Germinal center (tissue), 1 donor: ENCODE measurements at places on chromosomes 16 and 17.
A peak's percentile ranks its signal among the peaks of the same experiment; 100 is the strongest.

- no peak for DNase-seq
Measured at GRCh38 chr17:13346081-13346533, 255.6 kb downstream of the HS3ST3A1 start.

DNA sequence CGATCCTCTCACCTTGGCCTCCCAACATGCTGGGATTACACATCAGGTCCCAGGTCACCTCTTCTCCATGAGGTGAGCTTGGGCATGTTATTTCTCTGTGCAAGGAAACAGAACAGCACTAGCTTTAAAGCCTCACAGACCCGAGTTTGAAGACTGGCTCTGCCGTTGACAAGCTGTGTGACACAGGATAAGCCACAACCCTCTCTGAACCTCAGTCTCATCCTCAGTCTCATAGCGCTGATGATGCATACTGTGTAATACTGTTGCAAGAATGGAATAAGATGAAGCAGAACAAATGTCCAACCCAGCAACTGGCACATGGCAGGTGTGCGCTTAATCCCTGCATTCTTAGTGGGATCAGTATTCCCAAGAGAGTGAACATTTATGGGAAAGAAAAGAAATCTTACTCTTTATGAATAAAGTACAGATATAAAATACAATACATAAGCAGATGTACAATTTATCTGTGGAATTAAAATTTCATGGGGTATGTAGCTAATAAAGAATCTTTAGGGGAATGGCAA is 43.5 kb downstream of the ABAT start:
- no peak for DNase-seq

DNA sequence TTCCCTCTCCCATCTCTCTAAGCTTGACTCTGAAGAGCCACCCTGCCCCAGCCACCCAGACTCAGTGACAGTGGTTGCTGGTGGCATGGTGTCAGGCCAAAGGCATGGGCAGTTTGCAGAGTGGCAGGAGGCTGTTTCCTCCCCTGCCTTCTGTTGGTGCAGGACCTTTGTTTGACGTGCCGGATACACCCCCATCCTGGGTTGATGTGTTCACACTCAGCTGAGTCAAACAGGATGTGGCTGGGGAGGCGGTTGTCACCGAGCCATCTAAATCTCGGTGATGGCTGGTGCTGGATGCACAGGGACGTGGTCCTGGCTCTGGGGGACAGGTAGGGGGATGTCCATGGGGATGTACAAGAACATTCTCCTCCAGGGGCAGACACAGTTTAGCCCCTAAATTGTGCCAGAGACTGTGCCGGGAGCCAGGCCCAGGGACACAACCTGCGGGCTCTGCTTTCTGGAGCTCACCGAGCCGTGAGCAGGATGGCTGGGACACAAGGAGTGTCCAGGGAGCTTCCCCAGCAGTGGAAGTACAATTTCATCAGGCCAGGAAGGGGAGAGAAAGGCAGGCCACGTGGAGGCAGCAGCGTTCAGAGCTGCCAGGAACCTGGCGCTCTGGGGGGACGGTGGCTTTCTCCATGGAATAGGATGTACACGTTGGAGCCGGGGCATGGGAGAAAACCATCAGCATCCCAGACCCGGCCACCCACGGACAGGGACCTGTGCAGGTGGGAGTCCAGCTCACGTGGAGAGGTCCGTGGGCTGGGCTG is 264.2 kb downstream of the SEC14L1 start:
- DNase-seq: peak; percentile 77

DNA sequence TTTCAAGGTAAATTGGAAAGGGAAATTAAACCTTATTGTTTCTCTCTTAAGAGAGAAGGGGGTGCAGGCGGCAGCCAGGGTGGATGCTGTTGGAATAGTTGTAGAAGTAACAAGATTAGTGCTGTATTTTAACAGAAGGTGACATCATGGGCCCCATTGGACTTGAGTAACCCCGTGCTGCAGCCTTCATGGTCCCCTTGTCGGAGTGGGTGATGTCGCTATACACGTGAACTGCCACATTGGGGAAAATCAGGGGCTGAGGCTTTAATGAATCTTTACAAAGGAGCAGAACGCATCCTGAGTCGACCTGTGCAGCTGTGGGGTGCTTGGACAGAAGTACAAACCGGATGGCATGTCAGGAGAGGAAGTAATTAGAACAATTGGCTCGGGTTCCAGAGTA is 3.2 kb downstream of the SNX11 start:
- no peak for DNase-seq

DNA sequence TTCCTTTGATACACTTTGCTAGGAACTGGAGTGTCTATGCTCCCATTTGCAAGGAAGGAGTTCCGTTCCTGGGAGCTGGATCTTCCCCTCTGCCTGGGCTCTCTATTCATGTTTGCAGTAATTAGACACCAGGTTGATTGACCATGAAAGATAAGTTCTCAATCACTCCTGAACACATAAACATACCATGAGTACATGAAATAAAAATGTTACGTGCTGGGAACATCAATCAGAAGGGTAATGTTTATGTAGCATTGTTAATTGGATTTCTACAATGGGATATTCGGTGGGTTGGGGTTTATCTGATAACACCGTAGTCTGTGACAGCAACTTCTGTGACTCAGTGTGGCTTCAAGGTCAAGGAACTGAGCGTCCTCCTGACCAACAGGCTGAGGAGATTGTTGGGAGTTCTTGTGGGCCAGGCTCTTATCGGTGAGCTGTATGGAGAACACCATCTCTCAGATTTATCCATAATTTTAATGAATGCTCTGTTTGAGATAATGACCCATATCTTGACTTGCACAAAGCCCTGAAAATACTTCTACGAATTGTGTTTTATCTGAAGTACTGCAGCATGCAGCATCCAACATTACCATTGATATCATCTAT is 136.4 kb downstream of the NPIPB5 start:
- no peak for DNase-seq

- peak; percentile 74 for DNase-seq
Measured at GRCh38 chr16:81521141-81521626, 76.6 kb downstream of the CMIP start.

DNA sequence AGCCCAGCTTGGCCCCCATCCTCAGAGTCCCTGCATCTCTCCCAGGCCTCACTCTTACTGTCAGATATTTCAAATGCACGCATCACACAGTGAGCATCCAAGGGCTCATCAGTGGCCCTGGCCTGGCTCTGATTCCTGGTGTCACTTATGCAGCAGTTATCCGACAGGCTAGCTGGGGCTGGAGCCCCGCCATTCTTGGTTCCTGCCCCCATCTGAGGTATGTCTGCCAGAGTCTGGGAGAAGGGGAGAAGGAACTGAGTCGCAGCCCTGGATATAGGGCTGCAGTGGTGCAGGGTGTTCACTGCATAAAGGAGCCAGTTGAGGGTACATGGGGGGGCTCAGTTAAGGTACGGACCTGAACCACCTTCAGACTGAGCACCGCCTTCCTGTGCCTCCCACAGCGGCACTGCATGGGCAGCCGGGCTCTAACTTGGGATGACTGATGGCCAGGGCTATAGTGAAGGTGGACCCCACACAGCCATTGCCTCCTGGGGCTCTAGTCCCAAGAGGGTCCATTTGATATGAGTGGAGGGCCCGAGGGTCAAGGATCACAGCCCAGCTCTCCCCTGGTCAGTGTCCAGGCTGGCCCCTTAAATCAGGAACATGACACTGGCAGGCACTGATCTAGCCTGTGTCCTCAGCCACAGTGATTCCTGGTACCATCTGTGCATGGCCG is 1.8 kb upstream of the RASD1 start:
- DNase-seq: no peak

GRCh38 chr16:53745753-53746266 is 41.9 kb downstream of the FTO start:
- DNase-seq: no peak

DNA sequence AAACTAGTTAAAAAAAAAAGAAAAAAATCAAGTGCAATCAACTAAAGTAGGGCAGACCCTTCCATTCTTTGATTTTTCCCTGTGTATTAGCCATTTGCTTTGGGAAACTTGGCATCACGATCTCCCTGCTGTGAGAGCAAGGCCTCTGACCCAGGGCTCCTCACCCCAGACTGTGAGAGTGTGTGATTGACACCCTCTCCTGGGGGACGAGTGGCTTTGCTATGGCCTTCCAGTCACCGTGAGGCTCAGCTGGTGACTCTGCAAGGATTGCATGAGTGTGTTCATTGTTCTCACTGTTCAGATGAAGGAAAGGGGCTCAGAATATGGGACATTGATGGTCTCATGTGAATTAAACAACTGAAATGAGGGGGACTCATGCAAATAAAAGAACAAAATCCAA is 69.0 kb upstream of the BCAR1 start:
- no peak for DNase-seq

GRCh38 chr17:57697891-57698711 is 47.0 kb downstream of the CCDC182 start:
- no peak for DNase-seq

DNA sequence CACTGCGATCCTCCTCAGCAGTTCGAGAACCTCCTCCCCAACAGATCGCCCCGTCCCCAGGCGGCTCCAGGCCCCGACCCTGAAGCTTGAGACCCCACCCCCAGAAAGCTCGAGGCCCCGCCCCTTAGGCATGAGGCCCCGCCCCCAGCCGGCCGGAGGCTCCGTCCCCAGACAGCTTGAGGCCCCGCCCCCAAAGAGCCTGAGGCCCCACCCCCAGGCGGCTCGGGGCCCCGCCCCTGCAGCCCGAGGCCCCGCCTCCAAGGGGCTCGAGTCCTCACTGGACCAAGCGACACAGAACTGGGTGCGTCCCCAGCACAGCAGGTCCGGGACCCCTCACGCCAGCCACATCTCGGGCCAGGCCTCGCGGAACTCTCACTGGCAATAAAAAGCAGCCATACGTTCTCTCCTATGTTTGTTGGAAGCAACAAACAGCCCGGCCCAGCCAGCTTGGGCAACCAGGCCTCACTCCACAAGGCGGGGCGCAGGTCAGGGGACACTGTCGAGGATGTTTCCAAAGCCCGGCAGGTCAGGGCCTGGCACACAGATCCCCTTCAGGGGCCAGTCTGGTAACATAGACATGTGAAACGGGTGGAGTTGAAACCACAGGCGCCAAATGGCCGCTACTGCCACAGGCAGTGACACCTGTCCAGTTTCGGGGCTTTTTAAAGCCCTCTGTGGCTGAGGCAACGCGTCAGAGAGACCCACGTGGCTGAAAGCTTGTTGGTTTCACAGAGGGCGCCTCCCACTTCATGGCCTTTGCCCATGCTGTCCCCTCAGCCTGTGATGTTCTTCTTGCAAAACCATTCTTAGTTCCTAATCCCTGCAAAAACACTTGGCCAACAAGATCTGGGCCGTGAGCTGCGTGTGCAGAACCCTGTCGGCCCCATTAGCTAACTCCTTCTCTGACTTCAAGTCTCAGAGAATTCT is 224.2 kb downstream of the PARN start:
- peak; percentile 30 for DNase-seq

- no peak for DNase-seq
Measured at GRCh38 chr16:87696726-87697125, 69.1 kb downstream of the KLHDC4 start.

DNA sequence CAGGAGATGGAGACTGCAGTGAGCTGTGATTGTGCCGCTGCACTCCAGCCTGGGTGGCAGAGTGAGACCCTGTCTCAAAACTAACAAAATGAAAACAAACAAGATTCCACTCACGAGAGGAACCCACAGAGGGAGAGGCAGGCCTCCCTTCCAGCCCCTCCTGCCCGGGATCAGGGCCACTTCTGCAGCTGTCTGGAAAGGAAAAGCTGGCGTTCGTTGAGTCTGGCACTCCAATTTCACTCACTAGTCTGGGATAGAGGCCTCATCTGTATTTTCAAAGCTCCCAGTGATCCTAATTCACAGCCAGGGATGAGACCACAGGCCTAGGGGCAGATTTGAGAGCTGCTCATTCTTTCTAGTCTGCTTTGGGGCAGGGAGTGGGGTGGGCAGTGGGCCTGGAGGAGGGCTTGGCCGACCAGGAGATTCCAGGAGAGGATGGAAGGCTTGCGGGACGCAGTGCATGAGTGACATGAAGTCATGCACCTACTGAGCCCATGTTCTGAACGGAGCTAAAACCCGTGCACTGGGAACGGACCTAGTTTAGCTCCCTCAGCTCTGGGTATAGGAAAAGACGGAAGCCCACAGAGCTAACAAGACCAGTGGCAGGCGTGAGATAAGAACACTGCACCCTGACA is 54.0 kb downstream of the COTL1 start:
- no peak for DNase-seq

DNA sequence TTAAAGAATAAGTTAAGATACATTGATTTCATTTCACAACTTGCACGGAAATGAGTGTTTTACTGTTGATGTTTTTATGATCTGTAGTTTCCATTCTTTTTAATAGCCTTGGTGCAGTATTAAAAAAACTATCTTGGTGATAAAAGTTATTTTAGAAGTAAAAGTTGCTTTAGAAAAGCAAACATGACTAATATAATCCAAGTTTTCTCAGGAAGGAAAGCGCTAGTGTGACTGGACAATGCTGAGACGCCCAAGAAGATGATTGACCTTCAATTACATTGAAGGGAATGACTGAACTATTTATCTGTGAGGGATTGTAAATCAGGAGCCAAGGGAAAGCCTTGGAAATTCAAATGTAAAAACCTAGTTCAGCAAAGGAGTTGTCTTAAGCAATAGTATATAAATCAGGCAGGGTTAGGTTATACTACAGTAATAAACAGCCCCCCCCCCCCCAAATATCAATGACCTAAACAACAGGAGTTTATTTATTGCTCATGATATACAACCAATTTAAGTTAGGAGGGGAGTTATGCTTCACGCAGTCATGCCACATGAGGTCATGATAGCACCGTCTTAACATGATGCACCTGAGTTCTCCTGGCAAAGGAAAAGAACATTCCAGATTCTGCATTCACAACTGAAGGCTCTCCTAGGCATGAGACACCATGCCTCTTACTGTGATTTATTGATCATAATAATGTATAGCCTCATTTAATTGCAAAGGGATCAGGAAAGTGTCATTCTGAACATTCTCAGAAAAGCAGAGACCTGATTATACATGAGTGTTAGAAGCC is 443.8 kb downstream of the CDH13 start:
- DNase-seq: no peak

DNA sequence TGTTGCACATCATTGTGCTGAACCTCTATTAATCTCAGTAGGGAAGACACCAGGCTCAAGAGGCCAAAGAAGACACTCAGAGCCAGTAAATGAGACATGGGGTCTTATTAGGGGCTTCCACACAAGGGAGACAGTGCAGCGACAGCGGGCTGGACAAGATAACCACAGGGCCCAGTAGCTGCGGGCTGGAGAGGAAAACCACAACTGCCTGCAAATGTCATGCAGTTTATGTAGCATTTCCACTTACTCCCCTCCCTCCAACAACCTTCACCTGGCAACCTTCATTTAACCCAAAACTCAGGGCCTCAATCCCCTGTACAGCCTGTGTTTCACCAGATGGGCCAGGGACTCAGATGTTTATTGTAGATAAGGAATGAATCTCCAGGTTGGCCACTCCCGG is 185.6 kb downstream of the UTP18 start:
- no peak for DNase-seq

GRCh38 chr16:5922686-5923085 is 825.1 kb upstream of the EEF2KMT start:
- DNase-seq: no peak
